ENCODE measurements at places on chromosomes 2 and 18.
A peak's percentile ranks its signal among the peaks of the same experiment; 100 is the strongest.

DNA sequence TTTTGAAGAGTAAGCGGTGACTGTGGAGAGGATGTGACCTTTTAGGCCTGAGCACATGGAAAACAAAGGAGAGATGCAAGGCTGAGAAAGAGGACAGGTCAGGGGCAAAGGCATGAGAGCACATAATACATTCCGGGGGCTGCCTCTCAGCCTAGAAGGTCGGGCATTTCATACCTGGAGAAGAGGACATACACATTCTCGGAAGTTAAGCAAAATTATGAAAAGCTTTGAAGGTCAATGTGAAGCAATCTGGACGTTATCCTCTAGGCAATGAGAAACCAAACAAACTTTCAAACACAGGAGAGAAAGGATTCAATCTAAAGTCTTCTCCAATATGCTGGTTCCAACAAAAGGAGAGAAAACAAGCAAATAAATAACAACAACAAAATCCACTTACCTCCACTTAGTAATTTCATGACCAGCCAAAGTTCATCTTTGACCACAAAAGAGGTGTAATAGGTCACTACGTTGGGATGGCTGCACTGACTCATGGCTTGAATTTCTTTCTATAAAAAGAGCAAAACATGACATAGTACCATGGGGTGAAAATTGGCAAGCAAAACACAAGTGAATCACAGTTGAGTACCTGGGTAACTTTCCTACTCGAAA, 80.4 kb downstream of the STK39 start:
- DNase-seq = peak; percentile 31

GRCh38 chr2:136021976-136022375, 36.5 kb upstream of the DARS1 start:
- no peak for DNase-seq

- DNase-seq = no peak
These were observed 34.2 kb downstream of the TMEM131 start for GRCh38 chr2:97961534-97961933.

DNA sequence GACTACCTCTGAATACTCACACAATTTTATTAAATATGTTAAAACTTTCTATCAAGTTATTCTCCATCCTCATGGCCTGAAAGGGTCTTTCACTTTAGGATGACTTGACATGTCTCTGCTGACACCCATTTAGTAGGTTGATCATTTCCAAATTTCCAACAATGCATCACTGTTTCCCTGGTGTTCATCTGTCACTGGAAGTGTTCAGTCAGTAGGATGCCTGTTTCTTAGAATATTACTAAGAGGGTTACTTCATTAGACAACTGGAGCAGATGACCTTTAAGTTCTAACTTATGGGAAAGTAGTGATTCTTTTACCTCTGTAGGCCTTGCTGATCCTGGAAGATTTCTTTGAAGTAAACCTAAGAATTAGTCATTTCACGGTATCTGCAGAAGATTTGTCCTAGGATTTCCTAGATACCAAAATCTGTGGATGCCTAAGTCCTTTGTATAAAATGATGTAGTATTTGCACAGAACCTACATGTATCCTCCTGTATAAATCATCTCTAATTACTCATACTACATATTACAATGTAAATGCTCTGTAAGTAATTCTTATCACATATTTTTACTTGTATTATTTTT, 77.7 kb downstream of the MAP3K20 start:
- no peak for DNase-seq

- DNase-seq = peak; percentile 62
These were observed 40.5 kb downstream of the IRS1 start for GRCh38 chr2:226758921-226759640.

- no peak for DNase-seq
These were observed 50.3 kb upstream of the RAB27B start for GRCh38 chr18:54777989-54778388.

- DNase-seq = no peak
These were observed 16.8 kb downstream of the NPC1 start for GRCh38 chr18:23569299-23570063.

DNA sequence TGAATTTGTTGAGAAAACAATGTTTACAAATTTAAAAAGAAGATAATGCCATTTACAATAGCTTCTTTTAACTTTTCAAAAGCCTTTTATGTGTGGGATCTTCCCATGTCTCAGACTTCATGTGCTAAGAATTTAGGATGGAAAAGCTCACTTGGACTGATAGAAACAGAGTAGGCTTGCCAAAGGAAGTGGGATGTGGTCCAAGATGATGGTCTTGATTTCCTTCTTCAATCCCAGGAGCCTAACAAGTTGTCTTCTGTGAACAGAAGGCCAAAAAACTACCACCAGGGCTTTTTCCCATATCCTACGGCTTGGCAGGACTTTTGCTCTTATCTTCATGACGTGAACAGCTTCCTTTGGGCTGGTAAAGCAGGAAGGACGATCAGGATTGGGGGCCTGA, 9.5 kb downstream of the CXCR4 start:
- DNase-seq = no peak

- DNase-seq = no peak
These were observed 262.9 kb downstream of the HDAC4 start for GRCh38 chr2:239137898-239138283.

GRCh38 chr18:9182852-9183399, 46.3 kb downstream of the ANKRD12 start:
- no peak for DNase-seq

DNA sequence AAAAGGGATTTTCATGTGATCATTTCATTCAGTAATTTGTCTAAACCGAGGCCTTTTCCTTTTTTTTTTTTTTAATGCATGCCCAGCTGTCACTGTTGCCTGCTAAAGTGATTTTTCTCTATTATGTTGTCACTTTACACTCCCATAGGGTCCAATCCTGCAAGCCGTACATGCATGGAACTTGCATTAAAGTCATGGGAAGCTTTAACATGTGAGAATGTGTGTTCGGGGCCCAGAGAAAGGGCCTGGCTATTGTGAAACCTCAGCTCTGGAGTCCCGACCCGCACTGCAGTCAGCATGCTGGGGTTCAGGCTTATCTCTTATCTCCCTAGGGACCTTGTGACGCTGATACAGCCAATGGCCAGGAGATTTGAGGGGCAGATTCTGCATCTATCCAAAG, 474.6 kb downstream of the SLC4A3 start:
- DNase-seq = no peak

DNA sequence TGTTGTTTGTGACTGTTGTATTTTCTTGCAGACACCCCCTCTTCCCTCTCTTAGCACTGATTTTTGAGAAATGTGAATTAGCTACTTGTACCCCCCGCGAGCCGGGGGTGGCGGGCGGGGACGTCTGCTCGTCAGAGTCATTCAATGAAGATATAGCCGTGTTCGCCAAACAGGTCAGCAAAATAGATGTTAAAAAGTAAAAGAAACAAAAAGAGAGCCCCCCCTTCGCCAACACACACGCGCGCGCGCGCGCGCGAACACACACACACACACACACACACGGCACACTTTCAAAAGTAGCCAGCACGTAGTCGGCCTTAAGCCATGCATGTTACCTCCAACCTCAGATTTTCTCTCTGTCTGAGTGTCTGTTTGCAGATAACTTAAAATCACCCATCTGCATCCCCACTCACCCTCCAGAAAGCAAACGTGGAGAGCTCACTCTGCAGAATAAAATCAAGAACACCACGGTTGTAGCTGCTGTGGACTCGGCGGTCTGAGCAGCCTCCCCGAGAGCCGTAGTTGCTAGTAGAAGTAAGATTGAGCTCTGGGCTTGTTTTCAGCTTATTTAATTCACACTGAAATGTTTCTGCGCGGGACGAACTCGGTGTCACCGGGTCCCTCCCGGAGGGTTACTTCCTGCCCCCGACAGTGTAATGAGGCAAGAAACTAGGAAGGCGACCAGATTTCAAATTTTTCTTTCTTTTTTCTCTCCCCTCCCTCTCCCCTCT, 5.1 kb downstream of the MEIS1 start:
- no peak for DNase-seq

- peak; percentile 10 for DNase-seq
These were observed 39.1 kb upstream of the B3GNT7 start for GRCh38 chr2:231356466-231356844.

- DNase-seq = no peak
These were observed 193.6 kb downstream of the SH3RF3 start for GRCh38 chr2:109322641-109323040.

GRCh38 chr2:23386339-23387220, 1.6 kb downstream of the KLHL29 start:
- no peak for DNase-seq

- peak; percentile 80 for DNase-seq
These were observed 89.1 kb upstream of the KLF7 start for GRCh38 chr2:207254591-207255464.

GRCh38 chr2:137857881-137858280, 106.4 kb upstream of the HNMT start:
- no peak for DNase-seq

DNA sequence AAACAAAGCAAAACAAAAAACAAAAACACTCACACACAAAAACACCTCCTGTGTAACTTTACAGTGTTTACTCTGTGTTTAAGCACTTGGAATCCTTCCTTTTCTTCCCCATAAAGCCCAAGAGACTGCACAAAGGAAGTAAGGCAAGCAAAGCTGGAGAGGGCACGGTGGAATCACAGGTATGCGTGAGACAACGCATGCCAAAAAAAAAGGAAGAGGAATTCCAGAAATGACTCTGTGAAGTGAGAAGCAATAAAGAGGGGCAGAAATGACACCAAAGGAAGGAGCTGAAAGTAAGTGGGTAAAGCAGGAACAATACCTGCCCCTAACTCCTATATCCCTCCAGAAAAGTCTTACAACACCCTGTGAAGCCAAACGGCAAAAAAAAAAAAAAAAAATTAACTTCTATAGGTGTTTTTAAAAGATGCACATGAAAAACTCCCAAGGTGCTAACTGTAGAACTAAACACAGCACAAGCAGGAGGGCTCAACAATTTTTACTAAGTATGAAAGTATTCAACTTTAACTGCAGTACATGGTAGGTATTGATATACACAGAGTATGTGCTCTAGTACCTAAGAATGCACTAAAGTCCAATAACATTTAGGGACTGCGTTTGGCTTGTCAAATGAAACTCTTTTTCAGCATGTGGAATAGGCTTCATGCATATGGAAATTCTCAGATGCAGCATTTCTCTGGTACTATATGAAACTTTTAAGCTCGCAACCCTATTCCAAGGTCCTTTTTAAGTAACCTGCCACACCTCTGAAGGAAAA, 9.1 kb downstream of the RND3 start:
- DNase-seq = peak; percentile 73

GRCh38 chr2:203650860-203651613, 55.4 kb upstream of the CD28 start:
- DNase-seq = peak; percentile 57

DNA sequence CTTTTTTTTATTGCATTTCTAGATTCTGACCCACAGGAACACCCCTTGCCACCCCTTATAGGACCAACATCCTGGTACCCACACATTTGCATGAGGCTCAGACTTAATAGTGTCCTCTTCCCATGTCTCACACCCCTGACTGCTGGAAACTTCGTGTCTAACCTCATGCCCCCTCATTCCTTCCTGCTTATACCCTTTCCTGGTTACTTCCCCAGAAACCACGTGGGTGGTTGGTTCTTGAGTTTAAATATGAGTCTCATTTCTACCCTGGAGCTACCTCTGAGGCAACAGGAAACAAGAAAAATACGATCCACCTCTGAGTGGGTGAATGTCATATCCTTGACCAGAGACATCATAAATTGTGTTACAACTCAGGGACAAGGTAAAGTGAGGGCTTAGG, 1.6 kb downstream of the TNP1 start:
- DNase-seq = no peak

DNA sequence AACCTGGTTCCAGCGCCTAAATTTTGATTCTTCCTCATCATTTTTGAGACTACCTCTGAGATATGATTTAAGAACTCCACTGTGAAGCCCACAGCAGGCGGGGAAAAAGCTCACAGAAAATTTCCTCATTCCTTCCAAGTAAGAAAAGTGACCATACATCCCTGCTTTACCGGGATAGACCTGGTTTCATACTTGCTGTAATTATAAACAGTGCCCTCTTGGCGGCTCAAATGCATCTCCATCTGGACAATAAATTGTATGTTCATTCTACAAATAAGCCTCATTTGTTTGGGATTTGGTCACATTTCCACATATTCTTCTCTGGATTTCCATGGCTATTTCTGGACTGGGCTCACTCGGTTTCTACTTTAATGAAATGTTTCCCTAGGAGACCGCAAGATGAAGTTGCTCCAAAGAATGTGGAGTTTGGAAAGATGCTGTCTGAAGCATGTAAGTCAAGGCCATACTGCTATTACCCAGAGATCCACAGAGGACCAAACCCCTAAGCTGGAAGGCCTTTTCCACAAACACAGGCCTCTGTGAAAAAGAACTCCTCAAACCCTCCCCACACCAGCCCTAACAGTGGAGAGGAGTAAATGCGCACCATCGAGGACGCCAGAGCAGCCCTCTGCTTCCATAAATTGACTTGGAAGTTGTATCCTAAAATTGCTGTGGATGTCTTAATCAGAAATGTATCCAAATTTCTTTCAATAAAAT, 13.9 kb downstream of the STAT1 start:
- DNase-seq = no peak

DNA sequence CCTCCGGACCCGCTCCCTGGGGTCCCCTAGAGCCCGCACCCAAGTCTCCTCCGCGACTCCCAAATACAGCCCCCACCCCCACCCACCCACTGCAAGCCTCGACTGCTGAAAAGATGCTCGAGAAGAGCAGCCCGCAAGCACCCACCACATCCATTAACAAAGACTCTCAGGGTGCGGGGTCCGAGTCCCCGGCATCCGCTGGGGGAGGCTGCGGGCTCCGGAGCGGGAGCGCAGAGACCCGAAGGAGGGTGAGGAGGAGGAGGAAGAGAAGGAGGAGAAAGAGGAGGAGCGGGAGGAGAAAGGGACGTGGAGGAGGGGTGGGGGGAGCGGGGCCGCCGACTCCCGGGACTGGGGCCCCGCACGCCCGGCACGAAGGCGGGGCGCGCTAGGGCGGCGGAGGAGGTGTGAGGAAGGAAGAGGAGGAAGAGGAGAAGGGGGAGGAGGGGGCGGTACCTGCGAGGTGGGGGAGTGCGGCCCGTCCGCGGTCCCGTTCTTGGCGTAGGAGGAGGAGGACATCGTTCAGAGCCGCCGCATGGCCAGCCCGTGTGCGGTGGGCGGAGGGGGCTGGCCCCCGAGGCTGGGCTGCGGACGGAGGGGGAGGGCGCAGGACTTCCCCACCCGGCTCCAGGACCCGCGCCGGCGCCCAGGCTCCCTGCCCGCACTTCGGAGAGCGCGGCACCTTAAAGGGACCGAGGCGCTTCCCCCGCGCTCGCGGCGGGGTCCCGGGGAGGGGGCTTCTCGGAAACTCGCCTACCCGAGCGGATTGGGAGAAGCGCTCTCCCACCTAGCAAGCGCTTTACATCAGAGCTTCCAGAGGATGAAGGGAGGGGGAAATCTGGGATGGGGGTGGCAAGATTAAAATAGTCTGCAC, at the start of gene CACNB4:
Gene CACNB4 (minus strand): TSS at position 549 of the 871 bp plus-strand sequence.
- no peak for DNase-seq

- peak; percentile 43 for DNase-seq
These were observed 209.8 kb downstream of the PHLPP1 start for GRCh38 chr18:62925031-62925688.

DNA sequence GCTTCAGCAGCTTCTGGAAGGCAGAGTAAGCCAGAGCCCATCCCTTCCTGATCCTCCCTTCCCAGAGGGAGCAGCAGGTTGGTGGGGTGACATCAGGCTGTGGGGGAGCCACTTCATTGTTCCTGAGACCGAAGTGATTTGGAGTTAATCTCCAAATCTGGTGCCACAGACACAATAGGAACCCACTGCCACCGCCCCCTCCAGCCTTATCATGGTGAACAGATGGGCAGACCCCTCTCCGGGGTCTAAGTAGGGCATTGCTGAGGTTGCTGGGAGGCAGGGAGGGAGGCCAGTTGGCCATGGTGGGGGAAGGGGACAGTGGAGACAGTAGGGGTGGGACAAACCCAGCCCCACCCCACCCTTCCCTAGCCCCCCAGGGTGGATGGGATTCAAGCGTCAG, 25.6 kb upstream of the SLC35F6 start:
- DNase-seq = no peak

- DNase-seq = no peak
These were observed 45.6 kb downstream of the HDLBP start for GRCh38 chr2:241269707-241270520.
